Esophagus squamous epithelium (tissue), 5 donors: ENCODE measurements at places on chromosomes 4 and X. TPM values are rescaled to one million over a fixed set of nuclear protein-coding genes. Genes with fewer than 3 reads are reported as not detected.

SMARCA1 gene
- 18.8 TPM for total RNA-seq

HPGD gene
- 179 TPM for total RNA-seq

DNA sequence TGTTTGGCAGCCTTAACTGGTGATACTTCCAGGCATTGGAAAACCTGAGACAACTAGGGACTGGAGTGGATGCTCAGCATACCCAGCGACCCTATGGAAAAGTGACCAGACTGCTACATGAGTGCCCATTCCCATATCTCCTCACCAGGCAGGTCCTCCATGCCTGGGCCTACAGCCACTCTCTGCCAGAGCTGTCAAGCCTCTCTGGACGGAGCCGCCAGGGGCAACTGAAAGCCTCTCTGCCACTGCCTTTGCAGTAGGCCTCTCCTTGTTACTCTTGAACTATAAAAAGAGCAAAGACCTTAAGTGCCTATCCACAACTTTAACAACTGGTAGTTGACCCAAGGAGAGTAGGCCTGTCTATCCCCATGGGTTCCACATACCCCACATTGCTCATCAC, 20.2 kb upstream of the FAAH2 start:
- DNase-seq = no peak

- no peak for DNase-seq
Measured at GRCh38 chrX:30248854-30249253, 1.9 kb downstream of the MAGEB1 start.

GRCh38 chr4:80153874-80154544, 43.3 kb upstream of the PRDM8 start:
- no peak for DNase-seq

DNA sequence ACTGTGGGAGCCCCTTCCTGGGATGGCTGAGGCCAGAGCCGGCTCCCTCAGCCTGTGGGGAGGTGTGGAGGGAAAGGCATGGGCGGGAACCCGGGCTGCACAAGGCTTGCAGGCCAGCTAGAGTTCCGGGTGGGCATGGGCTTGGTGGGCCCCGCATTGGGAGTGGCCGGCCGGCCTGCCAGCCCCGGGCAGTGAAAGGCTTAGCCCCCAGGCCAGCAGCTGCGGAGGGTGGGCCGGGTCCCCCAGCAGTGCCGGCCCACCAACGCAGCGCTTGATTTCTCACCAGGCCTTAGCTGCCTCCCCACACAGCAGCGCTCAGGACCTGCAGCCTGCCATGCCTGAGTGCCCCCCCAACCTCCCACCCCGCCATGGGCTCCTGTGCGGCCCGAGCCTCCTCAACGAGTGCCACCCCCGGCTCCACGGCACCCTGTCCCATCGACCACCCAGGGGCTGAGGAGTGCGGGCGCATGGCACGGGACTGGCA, 78.0 kb downstream of the COX7B2 start:
- DNase-seq = no peak

- no peak for DNase-seq
Measured at GRCh38 chr4:81218206-81218605, 3.2 kb upstream of the PRKG2 start.

DNA sequence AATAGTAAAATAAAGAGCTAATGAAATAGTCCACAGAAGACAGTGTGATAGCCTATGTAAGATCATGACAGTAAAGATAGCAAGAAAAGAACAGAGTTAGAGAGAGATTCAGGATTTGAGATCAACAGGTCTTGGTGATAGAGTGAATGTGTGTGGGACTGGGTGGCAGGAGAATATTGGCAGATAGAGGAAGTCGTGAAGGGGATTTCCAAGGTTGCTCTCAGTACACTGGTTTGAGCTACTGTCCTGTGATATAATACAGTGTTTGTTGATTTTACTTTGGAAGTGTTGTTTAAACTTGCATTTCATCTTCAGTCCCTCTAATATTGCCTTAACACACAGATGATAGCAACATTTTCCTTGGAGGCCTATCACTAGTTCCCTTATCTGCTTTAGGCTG, 44.1 kb downstream of the DTHD1 start:
- no peak for DNase-seq

DNA sequence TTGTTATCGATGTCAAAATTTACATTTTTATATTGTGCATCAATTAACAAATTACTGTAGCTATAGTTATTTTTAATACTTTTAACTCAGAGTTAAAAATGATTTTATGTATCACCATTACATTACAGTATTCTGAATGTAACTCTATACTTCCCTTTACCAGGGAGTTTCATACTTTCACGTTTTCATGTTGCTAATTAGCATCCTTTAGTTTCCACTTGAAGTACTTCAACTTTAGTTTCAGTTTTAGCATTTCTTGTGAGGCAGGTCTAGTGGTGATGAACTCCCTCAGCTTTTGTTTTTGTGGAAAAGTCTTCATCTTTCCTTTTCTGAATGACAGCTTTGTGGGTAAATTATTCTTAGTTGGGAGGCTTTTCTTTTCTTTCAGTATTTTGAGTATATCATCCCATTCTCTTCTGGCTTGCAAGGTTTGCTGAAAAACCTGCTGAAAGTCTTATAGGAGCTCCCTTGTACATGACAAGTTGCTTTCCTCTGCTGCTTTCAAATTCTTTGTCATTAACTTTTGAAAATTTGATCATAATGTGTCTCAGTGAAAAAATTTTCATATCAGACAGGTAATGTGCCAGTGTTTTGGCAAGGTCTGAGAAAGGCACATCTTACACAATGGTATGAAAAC, 9.8 kb upstream of the CISD2 start:
- no peak for DNase-seq

DNA sequence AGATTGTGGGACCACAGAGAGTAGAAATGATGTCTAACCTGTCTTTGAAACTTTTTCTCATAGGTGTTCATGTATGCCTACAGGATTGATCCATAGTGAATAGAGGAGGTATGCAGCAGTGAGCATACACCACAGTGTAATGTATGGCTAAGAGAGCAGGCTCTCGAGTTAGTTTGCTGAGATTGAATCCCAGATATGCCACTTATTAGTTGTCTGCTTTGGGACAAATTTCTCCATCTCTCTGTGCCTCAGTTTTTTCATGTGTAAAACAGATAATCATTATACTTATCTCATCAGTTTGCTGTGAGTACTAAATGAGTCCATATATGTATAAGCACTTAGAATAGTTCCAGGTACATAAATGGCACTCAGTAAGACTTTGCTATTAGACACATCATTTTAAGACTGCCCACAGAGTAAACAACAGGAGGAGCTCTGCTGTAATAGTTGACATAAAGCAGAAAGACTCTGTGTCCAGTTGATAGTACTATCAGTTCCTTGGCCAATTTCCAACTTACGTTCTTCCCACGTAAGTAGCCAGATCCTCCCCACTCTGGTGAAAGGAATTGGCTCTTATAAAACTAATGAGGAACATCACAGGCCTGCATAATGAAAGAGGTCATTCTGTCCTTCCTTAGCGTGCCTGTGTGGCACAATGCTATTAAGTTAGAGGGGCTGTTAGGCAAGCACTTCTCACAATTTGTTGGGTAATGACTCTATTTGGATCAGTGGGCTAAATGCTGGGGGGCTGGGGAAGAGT, 20.7 kb upstream of the RNF150 start:
- no peak for DNase-seq

DNA sequence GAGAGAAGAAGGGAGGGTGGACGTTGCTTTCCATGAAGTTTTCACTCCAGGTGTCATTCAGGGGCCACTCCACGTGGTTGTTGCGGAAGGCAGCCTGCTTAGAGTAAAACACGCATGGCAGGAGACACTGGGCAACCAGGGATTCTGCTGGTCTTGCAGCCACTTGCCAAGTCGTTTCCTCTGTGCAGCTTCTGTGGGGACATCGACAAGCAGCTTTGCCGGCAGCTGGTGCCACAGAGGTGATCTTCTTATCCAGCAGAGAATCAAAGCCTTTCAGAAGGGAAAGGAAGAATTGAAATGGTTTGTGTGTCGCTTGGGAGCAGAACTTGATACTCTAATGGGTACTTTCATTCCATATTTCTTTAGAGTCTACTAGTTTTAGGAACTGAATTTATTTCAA, 867.1 kb upstream of the TENM3 start:
- DNase-seq = no peak

BEX5 gene
- 1.5 TPM for total RNA-seq

DNA sequence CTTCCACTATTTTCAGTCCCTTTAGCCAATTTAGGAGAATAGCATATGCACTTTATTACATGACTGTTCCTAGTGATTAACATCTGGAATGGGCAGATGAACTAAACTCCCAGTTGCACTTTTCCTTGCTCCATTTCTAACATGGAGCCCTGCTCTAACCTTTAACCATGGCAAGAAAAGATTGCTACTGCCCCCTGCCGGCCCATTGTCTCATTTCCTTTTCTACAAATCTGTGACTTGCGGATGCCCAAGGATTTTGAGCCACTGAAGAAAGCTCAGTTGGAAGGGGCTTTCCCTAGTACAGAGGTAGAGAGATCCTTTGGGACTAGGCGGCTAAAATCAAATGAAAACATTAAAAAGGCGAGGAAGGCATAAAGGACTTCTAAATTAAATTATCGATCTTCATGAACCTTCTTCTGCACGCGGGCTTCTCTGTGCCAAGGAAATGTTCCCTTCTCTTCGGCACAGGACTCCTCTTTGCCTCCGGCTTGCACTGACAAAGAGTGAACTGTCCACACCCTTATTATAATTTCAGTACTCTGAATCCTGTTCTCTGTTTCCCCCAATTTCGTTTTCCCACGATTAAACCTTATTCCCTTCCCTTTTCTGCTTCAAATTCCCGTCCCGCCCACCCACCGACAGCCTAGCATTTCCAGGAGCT, 577 bp upstream of the GLRA2 start:
- no peak for DNase-seq

- DNase-seq = no peak
Measured at GRCh38 chr4:144985531-144985930, 112.5 kb downstream of the ANAPC10 start.

LINC00632 gene
- 6.9 TPM for total RNA-seq

NOX1 gene
- not detected for total RNA-seq

GRCh38 chrX:150663073-150663472, 30.1 kb upstream of the MTMR1 start:
- DNase-seq = no peak

GRCh38 chrX:110175146-110175545, 142.7 kb downstream of the AMMECR1 start:
- DNase-seq = no peak

DNA sequence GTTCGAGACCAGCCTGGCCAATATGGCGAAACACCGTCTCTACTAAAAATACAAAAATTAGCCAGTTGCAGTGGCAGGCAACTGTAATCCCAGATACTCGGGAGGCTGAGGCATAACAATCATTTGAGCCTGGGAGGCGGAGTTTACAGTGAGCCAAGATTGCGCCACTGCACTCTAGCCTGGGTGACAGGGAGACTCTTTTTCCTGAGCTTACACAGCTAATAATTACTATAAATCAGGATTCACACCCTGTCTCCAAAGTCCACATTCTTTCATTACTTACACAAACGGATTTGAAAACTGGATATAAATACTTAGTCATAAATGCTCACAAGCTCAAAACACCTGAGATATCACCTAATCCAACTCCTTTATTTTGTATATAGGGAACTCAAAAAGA, 151.6 kb downstream of the LRBA start:
- DNase-seq = no peak

DNA sequence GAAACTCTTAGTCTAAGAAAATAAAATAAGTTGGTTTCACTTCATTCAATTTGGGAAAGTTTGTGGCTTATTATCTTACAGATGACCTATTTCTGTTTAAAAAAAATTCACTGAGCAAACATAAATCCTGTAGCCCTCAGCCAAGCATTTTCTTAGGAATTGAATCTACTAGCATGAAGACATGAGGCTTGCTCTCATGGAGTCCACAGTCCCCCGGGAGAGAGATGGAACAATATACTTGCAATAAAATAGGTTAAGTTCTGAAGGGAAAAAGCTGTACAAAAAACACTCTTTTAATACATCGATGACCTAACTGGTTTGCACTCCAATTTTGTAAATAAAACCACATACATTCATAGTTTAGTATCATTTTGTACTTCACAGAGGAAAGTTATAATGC, 642.6 kb upstream of the FAM241A start:
- DNase-seq = no peak

- no peak for DNase-seq
Measured at GRCh38 chr4:81914623-81915022, 442.9 kb upstream of the RASGEF1B start.

GRCh38 chr4:36254371-36254770, 10.1 kb upstream of the ARAP2 start:
- DNase-seq = no peak

GRCh38 chrX:152943826-152944225, 46.0 kb downstream of the ZNF185 start:
- DNase-seq = no peak
